ENCODE measurements at places on chromosomes 2 and 18.

GRCh38 chr2:184053326-184053725 is 545.0 kb upstream of the ZNF804A start:
- no peak for DNase-seq

- no peak for DNase-seq
These were observed 9.2 kb upstream of the MAP4K4 start for GRCh38 chr2:101688261-101688660.

DNA sequence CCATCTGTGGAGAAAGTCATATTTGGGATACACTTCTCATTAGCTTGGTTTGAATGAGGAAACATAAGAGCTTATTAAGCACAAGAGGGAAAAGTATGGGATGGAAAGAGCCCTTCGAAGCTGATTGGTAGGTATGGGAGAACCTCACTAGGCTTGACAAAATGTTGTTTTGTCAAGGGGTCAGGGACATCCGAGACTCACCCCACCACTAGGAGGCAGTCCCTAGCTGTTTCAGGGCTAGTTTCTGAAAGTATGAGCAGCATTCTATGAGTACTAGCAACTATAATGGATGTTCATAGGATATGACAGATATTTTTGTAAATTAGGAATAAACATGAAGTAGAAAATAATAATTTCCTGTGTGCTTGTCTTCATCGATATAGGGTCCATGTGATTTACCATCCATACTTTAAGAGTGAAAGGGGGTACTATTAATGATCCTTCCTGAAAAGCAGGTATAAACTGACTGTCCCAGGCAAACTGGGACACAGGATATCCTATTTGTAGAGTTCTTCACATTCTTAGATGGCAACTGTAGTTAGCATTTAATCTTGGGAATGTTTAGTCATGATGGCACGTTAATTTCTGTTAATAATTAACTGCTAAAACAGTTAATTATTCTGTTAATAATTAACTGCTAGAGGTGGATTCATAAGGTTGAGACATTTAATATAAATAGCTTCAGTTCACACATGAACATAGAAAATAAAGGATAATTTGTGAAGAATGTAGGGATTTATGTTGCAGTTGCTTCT is 28.4 kb downstream of the OTX1 start:
- DNase-seq, result no peak

DNA sequence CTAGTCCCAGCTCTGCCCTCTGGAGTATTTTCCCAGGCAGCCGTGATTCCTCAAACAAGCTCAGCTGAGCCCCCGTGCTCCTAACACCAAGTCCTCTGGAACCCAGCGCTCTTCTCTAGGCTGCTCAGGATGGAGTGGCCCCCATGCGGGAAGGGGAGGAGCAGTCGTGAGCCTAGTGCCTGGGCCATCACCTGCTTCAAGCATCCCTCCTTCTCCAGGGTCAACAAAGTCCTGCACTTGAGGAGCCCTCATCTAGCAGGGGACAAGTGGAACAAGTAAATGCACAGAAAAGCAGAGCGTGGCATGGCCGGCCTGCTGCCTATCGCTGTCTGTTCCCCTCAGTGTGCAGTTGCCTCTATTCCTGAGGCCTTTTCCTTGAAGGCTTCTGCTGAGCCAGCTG is 168.6 kb downstream of the INHBB start:
- no peak for DNase-seq

DNA sequence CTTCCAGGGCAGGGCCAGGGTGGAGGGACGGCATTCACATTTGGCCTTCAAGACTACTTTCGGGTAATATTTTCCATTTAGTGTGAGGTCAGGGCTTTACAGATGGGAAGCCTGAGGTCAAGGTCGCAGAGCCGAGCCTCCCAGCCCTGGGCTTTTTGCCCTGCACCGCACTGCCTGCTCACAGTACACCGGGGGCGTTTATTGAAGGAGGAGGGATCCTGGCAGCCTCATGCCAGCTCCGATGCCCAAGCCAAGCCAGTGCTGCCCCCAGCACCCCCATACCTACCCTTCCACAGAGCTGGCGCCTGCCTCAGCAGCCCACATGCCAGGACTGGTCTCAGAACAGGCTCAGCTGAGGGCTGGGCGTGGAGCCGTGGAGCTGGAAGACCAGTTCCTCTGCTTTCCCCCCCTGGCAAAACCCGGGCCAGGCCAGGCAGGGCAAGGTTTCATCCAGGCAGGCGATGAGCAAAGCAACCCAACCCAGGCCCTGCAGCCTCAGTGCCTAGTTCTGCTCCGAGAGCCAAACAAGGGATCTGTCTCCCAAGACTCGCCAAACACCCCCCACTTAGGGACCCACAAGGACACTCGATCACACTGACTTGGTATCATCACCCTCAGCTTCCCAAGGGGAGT is 11.9 kb downstream of the SDC1 start:
- no peak for DNase-seq

GRCh38 chr2:203758841-203759689 is 52.6 kb downstream of the CD28 start:
- DNase-seq, result no peak

GRCh38 chr2:62110415-62111025 is 85.4 kb upstream of the B3GNT2 start:
- no peak for DNase-seq

DNA sequence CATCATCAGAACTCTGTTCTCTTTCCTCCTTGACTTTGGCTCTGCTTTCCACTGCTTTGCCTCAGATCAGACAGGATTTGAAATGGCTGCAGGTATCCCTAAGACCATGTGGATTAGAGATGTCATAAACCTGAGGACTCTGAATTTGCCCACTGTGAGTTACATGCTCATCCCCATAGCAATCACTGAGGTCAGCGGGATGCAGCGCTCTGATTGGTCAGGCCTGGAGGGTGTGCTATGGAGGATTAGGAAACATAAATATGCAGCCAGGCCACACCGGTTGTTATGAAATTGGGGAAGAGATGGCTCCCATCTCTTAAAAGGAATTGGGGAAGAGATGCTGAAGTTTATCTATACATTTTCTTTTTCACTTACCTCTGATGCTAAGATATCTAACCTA is 73.7 kb upstream of the DNAJC10 start:
- DNase-seq, result peak; percentile 8

GRCh38 chr2:163729636-163730273 is 6.1 kb downstream of the FIGN start:
- no peak for DNase-seq

DNA sequence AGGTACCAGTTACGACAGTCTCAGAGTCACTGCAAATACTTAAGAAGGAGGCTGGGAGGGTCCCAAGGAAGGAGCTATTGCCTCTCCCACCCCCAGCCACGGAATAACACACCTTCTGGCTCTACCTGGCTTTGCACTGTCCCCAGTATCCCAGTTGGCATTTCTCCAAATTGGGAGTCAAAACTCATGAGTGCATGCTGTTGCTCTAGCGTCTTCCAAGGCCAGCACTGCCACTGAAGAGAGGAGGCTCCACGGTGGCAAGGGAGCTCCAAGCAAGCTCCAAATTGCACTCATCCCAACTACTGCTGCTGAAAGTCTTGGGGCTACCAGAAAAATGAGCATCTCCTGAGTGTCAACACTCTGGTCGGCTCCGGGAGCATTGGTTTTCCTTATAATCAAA is 1.6 kb downstream of the SCTR start:
- no peak for DNase-seq

- DNase-seq, result no peak
These were observed 126.3 kb upstream of the OSR1 start for GRCh38 chr2:19484736-19485135.

DNA sequence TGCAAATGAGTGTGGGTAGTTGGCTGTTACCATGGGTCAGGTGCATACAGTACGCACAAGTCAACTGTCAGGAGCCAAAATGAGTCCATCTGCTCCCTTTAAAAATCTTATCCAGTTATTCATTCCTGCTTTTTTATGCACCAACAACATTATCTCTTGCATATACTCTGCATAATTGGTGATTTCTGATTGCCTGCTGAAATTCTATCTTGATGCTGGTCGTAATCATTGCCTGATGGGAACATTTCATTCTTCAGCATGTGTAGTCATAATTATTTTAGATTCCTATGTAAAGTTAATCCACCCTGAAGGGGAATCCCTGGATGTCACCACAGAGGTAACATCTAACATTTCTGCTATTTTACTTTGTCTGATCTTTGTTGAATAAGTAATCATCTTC is 102.2 kb upstream of the RND3 start:
- no peak for DNase-seq

- DNase-seq, result no peak
These were observed 85.8 kb downstream of the UXS1 start for GRCh38 chr2:106108351-106108750.

DNA sequence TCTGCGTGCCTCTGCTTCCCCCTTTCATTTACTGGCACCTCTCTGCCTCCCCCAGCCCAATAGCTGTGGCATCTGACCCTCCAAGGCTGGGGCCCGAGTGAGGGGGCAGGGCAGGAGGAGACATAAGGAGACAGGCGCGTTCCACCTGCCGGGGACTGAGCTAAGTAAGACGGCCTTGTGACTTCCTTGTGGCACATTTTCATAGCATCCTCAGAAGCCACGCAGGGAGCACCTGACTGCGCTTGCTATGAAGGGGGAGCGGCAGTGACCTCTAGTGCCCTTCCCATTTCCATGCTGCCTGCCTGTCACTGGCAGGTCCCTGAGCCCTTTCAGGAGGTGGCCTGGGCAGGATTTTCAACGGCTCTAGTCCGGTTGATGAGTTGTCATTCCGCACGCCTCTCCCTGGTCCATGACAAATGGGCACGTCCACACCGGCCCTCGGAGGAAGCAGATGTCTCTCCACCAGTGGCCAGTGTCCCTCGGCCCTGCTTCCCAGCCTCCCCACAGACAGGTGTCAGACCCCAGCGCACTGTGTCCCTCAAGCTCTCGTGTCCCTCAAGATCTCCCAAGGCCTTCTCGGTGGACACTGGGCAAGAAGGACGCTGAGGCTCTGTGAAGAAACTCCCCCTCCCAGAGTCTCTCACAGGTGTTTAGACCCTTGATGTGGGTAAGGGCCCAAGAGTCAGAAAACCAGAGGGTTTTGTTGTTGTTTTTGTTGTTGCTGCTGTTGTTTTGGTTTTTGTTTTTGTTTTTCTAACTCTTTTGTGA is 42.7 kb downstream of the CYP26B1 start:
- DNase-seq, result no peak

DNA sequence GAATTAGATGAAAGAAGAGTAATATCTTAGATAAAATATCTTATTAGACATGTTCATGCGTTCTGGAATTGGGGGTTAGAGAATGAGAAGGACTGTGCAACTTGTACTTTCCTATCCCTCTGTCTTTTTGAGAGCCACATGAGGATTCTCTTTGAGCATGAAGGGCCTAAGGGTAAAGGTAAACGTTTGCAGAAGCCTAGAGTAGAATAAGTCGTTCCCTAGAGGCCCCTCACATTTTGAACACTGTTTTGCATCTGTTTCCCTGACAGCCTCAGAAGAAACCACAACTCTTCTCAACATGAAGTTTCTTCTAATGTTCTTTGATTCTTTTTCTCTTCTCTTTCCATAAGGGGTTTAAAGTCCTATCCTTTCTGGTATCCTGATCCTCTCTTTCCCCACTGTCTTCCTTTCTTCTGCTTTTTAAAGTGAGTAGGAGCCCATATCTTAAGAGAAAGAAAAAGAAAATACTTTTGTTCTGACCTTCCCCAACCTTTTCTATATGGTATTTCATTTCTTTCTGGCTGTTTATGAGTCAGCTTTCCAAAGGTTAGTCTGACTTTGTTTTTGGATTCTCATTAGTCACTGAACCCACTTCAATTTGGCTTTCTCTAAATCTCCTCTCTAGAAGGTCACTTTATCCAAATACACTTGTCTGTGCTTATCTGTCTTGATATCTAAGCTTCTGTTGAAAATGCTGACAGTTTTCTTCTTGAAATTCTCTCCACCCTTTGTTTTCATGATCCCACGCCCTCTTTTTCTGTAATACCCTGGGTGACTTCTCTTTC is 34.8 kb downstream of the PPP1R1C start:
- no peak for DNase-seq

DNA sequence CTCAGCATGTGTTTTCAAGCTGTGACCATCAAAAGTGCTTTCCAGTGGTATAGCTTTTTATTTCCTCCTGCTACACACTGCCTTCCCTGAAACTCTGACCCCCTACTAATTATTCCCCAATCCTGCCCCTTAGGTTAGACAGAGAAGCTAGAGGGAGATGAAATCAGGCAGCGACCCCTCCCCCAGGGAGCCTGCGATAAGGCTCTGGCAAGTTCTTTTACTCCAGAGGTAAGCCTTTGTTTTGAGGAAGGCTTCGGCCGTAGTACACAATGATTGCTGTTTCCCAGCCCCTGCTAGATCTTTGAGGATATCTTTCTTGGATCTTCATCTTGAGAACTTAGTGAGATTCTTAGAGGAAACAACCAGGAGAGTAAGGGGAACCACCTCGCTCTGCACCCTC is 33.5 kb upstream of the NOL4 start:
- no peak for DNase-seq

DNA sequence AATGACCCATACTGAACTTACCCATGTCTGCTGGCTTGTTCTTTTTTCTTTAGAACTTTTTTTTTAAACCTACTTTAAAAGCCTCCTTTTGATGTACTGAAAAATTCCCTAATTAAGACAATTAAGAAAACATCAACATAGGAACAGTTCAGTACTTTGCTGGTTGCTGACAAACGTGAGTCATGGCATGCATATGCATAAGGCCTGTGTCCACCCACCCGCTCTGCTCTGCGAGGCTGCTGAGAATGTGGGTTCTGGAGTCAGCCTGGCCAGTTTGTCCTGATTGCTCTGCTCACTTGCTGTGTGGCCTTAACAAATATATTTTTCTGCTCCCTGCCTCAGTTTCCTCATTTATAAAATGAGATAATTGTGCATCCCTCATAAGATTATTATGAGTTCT is 27.3 kb downstream of the LAMA3 start:
- DNase-seq, result no peak

DNA sequence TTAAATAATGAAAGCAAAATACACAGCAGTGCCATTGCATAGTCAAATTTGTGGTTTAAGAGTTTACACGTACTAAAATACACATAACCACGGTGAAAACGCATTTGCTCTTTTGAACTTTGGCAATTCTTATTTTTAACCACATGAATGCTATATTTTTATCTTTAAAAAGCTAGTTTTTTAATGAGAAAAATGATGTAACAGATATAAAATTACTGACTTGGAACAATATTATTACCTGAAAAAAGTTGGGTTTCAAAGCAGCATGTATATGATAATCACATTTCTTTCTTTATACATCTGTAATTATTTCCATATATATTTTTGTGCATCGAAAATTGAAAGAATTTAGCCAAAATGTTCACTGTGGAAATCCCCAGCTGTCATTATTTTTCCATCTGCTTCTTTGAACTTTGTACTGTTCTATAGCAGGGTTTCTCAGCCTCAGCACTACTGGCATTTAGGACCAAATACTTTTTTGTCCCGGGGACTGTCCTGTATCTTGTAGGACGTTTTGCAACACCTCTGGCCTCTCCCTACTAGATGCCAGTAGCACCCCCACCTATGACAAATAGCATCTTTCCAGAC is 75.9 kb upstream of the CAB39 start:
- DNase-seq, result no peak

DNA sequence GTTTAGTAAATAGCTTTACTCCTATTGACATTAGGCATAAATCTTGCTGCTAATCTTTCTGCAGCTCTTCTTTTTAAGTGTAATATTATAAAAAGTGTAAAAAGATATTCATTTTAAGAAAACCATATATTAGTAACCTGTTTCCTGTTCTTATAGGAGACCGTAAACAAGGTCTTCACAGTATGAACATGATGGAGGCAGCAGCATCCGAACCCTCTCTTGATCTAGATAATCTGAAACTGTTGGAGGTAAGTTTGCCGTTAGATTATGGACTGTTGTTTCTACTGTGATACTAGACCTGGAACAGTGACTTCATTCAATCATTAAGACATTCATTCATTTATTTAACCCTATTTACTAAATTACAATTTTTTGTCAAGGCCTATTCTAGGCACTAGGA is 120.0 kb upstream of the FAM117B start:
- no peak for DNase-seq

GRCh38 chr2:39728941-39729351 is 50.1 kb downstream of the THUMPD2 start:
- DNase-seq, result peak; percentile 13
